M059J (cell line): ENCODE measurements at places on chromosomes 12 and 14.

GRCh38 chr12:28308891-28309290 lies 118.6 kb downstream of the CCDC91 start:
- DNase-seq, result no peak

DNA sequence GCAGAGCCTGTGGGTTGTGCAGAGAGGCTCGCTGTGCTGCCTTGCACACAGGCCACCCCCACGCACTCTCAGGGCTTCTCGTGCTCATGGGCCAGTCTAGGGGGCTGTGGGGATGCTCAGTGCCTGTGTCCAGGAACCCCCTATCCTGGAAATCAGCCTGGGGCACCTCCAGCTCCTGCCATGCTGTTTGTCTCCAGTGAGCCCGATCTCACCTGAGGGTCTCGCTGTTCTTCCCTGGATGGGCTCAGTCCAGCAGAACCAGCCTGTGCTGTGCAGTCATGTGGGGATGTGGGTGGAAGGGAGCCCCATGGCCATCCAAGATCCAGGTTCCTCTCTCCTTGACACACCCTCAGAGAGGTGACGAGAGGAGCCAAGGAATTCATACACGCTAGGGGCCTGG lies 26.7 kb downstream of the SERPINA1 start:
- DNase-seq, result no peak

DNA sequence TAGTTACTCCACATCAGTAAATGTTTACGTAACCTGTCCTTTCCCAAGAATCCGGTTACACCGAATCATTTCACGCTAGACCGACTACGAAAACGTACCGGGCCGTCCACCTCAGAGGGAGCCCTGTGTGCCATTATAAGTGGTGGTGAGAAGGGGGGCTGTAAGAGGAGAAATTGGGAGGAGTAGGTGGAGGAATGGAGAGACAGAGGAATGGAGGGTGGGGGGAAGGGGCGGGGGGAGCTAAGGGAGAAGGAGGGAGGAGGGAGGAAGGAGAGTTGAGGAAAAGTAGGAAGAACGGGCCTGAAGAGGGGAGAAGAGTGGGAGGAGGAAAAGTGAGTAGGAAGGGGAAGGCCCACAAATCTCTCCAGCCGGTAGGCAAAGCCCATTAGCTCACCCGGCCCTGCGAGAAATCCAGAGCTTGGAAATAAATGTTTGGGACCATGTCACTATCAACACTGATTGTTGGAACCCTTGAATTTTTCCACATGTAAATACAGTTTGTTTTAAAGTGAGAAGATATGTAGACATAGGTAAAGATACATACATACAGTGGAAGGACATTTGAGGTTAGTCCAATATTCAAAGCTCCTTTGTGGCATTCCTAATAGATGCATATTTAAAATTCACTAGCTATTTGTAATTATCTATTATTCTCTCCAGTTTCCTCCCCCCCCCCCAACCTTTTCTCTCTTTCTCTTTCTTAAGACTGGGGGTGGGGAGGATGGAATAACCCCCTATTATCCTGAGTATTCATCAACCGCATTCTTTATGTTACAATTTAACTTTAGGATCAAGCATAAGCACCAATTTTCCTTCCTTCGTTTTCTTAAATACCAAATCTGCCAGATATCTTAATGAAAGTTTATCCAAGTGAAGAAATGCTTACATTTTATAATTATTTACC lies 2.1 kb upstream of the FOXG1 start:
- DNase-seq, result peak; percentile 89

DNA sequence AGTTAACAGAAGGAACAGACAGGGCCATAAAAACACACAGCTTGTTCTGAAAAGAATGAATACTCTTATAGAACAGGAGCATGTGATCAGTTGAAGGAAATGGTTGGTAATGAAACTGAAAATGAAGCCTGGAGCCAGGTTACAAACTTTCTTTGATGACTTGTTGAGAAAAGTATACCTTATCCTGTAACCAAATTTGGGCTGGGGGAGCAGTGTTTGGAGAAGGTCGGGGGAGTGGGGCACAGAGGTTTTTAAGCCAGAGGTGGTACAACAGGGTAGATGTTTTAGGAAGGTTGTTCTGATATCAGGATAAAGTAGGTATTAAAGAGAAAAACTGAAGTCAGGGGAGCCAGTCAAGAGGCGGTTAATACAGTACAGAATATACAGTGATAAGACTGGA lies 8.2 kb downstream of the GOLT1B start:
- DNase-seq, result no peak

GRCh38 chr12:70277973-70278372 lies 34.7 kb downstream of the CNOT2 start:
- DNase-seq, result no peak

GRCh38 chr12:102955926-102956737 lies 1.3 kb upstream of the ASCL1 start:
- DNase-seq, result no peak

DNA sequence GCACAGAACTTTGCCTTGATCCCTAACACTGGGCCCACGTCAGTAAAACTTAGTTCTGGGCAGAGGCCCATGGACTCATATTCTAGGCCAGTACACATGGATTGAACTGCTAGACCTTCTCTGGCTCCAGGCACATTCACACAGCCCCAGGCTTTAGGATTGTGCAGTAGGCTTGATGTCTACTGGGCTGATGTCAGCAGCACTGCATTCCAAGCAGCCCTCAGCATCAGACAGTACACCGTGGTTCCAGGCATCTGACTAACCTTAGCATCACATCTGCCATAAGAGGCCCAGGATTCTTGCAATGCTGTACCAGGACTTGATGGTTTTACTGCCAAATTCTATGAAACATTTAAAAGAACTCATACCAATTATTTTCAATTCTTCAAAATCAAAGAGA lies 301.9 kb downstream of the CCER1 start:
- peak; percentile 4 for DNase-seq

DNA sequence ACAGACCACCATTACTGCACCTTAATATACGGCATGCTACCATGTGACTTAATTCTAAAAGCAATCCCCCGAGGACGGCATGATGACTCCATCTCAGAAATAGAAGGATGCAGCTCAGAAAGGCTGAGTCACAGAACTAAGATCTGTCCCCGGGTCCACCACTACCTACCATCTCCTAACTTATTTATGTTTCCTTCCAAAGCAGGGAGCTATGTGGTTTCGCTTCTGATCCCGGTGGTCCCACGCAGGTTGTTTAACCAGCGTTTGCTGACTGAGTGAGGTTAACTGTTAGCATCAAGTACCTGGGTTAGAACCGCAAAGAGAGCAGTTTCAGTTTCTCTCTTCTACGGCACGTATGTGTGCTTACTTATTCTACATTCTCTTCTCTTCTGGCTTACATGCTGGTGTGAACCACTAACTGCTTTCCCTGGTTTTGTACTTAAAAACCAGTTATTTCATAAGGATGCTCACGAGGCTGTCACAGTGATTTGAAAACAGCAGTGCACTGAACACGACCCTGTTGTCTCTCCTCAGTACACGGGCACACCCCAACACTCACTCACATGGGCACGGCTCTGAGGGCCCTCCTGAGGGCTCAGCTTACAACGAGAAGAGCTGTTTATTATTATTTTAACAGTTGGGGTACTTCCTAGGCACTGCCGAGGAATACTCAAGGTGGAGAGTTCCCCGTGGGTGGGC lies 66.7 kb downstream of the CCDC88C start:
- no peak for DNase-seq

GRCh38 chr14:65411656-65412031 lies 886 bp upstream of the FUT8 start:
- peak; percentile 95 for DNase-seq

- no peak for DNase-seq
Measured at GRCh38 chr12:117109943-117110635, 10.9 kb upstream of the TESC start.

DNA sequence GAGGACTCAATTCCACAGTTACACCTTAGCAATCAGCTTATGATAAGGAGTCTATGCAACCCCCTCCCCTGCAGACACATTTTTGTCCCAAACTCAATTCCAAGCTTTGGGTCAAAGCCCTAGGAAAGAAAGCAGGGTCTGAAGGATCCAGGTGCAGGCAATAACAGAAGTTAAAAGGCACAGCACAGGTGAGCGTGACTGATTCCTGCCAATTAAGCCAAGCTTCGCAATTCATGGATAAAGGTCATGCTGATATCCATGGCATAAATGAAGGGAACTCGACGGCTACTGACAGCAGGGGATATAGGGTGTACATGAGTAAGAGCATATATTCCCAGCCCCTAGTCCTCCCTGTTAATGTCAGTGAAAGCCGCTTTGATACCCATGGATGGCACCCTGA lies 39.3 kb downstream of the C12orf56 start:
- no peak for DNase-seq

DNA sequence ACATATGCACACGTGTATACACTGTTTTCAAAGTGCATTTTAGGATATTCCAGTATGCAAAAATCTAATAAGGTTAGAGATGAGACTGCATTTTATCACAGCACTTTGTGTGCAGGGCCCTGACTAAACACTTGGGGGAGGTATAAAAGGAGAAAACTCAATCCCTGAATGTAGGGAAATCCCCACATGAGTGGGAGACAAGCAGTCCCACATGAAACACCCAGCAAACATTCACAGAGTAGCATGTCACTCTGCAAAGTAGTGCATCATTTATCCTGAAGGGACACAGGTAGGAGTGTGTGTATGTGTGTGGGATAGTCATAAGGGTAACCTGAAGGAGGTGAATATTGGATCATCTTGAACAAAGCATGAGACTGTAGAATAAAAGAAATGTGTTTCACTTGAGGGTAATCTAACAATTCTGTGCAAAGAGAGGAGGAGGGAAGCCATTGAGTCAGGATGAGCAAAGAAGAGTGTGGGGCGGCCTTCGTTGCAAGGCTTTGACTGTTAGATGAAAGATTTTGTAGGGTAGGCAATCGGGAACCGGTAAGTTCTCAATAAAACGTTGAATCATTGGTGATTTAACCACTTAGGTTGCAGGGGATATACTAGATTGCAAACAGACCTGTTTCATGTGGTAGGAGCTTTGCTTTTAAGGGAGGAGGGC lies 2.9 kb downstream of the PRPF40B start:
- peak; percentile 23 for DNase-seq

- DNase-seq, result peak; percentile 84
Measured at GRCh38 chr12:93022603-93023340, 93.7 kb upstream of the EEA1 start.

DNA sequence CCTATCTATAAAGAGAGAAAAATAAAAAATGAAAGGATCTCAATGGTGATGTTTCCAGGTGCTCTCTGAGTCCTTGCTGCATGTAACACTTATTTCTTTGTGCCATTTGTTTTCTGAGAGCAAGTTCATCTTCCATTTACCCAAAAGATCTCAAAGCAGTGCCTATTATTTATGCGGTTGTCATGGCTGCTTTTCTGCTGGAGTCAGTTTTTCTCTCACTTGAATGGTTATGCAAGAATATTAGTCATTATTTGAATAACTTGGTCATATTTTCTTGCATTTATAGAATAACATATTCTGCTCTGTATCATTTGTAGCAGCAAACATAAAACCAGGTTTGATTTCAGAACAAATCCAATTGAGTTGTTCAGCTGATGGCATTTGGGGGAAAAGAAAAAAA lies 141.8 kb upstream of the G2E3 start:
- DNase-seq, result no peak

- DNase-seq, result no peak
Measured at GRCh38 chr14:90828642-90829487, 12.6 kb upstream of the TTC7B start.

DNA sequence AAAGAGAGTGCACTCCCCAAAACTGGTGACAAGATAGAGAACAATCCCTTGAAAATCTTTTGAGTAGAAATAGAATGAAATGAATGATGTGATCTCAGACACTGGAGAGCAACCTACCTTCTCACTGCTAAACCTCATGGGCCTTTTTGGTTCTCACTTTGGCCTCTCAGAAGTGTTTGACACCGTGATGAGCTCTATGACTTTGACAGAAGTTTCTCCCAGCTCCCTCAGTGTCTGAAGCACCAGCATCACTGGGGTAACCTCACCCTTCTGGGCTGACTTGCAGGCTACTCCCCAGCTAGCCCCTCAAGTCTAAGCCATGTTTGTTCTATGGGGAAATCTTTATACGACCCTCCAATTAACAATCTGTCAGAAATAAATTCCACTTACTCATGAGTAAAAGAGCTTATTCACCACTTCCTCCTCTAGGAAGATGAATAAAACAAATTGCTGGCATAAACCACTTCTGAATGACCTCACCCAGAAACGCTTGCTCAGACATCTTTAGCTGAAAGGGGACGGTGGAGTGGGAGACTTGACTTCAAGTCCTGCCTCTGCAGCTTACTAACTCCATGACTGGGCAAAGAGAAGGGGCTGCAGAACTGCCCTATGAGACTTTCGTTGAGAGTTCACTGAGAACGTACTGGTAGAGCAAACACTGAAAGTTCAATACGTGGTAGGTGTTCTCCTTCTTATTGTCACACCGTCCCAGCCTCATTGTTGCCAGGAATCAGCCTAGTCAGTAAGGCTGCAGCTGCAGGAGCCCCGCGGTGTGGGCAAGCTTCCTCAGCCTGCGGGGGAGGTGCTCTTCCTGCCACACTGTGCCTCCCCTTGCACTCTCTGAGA lies 46.5 kb downstream of the ST8SIA1 start:
- DNase-seq, result peak; percentile 71

DNA sequence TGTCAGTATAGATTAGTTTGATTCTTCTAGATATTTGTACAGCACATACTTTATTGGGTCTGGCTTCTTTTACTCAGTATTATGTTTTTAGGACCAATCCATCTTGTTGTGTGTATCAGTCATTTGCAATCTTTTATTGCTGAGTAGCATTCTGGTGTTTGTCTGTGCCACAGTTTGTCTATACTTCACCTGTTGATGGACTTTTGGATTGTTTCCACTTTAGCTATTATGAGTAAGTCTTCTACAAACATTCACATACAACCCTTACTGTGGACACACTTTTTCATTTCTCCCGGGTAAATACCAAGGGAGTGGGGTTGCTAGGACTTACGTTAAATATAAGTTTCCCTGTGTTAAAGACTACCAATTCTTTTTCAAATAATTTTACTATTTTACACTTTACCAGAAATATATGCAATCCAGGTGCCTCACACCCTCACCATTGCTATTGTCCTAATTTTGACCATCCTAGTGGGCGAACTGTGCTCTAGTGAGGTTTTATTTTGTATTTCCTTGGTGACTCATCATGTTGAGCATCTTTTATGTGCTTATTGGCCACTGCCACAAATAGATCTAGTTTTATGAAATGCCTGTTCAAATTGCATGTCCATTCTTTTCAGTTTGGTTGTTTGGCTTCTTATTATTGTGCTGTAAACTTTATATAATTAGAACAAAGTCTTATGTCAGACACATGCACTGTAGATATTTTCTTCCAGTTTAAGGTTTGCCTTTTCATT lies 304.7 kb upstream of the TMTC1 start:
- DNase-seq, result peak; percentile 13
